NCI-H1436 (cell line): ENCODE measurements at places on chromosomes 12 and 14.

GRCh38 chr14:39762576-39763401 lies 330.6 kb upstream of the FBXO33 start:
- no peak for DNase-seq

DNA sequence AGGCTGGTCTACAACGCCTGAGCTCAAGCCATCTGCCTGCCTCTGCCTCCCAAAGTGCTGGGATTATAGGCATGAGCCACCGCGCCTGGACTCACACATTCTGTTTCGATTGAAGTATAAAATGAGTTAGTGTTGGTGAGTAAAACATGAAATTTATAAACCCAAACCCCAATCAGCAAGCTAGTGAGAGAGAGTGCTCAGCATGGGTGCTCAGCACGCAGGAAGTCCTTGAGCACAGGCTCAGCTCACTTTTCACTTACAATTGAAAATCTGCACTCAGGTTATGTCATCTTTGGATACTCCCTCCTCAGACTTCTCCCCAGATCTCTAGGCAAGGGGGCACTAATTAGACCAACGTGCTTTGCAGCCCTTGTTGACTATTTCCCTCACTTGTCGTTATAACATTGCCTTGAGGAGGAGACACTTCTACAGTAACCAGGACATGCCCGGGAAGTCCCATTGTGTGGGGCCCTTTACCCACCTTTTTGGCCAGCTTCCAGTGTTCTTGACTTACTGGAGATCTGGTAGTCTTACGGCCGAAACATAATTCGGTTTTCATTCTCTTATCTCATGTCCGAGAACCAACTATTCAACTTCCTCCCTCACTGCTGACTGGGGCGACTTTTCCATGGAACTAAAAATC lies 68.5 kb upstream of the AMN1 start:
- DNase-seq = no peak

DNA sequence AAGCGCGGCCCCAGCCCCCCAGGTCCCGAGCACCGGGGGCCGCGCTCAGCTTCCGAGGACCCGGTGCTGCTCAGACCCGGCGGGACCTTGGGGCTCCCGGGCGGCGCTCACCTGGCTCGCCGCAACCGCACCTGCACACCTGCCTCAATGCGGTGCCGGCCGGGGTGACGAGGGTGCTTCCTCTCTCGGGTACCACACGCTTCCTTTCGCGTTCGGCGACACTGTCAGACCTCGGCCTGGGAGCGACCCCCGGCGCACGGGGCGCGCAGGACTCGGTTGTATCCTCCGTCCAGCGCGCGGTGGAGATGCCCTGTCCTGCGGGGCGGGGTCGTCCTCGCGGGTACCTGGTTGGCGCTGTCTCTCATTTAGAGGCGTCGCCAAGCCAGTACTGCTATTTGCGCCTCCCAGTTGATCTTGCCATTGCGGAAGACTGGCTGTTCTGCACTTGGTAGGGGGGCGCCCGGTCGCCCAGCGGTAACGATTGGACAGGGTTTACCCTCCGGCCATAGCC lies 718 bp downstream of the PACS2 start:
- peak; percentile 25 for DNase-seq

- no peak for DNase-seq
Observed at GRCh38 chr14:34522496-34522895, 17.0 kb downstream of the EAPP start.

- DNase-seq = no peak
Observed at GRCh38 chr14:88831284-88831683, 6.8 kb downstream of the TTC8 start.

DNA sequence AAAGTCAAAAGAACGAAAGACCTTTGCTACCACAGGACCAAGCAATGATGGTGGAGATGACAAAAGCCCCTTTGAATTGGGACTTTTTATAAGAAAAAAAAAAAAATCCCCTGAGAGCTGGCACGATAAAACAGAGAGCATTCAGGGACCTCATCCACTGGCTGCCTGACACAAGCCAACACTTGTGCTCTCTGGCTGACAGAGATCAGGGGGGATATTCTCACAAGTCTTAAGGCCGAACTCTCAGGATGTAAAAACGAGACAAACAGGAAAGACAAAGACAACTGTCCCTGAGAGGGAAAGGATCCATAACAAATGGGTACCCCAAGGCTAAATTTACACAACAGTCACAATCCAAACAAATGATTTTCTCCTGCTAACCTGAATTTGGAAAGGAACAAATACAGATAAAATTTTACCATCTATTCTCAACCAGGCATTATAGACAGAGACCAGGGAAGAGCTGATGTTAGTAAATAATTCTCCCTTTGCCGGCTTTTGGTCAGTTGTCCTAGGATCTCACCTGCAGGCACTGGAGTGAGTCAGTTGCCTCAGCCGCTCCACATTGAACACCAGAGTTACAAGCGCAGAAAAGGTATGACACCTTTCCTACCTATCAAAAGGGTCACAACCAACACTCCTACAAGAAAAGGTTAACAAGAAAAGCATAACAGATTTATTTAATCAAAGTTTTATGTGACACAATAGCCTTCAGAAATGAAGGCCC lies 37.9 kb upstream of the GARIN6 start:
- no peak for DNase-seq

- DNase-seq = no peak
Observed at GRCh38 chr12:96878704-96879103, 28.4 kb upstream of the NEDD1 start.

DNA sequence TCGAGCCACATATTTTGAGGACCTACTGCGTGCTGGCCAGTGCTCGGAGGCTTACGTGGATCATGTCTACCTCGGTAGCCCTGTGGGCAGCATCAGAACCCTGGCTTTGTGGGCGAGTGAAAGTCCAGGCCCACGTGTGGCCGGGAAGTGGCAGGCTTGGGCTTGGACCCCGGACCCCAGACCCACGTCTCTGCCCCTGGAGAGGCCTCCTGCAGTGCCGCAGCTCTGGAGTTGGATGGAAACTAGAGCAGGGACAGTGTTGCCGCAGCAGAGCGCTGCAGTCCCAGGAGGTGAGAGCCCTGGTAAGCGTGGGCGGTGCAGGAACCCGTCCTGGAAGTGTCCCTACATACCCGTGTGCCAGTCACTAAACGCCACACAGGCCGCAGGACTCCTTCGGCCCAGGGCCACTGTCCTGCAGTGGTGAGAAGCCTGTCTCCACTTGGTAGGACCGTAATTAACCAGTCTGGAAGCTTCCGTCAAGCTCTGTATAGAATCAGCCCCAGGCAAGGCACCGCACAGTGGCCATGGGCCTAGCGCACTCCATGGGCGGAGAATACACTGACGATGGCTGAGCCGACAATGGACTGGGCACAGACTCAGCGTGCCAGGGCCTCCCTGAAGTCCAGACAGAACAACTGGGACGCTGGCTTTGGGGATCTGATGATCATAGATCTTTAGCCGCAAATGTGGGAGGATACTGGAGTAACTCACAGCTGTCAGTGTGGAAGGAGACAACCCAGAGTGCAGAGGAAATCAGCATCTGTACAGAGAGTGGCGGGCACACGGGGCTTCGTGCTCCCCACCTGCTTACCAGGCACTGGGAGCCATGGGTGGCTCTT lies 219.5 kb downstream of the KIF26A start:
- DNase-seq = no peak

GRCh38 chr12:129075460-129076208 lies 222.4 kb downstream of the GLT1D1 start:
- DNase-seq = no peak

GRCh38 chr14:80428671-80429070 lies 217.4 kb upstream of the DIO2 start:
- DNase-seq = no peak

- no peak for DNase-seq
Observed at GRCh38 chr14:103597623-103598377, 31.2 kb upstream of the KLC1 start.

- DNase-seq = peak; percentile 95
Observed at GRCh38 chr12:103241184-103241583, 254.6 kb downstream of the C12orf42 start.

GRCh38 chr12:52800259-52800917 lies 4.5 kb upstream of the KRT3 start:
- no peak for DNase-seq

- DNase-seq = no peak
Observed at GRCh38 chr12:74899031-74899829, 310.4 kb downstream of the KCNC2 start.

DNA sequence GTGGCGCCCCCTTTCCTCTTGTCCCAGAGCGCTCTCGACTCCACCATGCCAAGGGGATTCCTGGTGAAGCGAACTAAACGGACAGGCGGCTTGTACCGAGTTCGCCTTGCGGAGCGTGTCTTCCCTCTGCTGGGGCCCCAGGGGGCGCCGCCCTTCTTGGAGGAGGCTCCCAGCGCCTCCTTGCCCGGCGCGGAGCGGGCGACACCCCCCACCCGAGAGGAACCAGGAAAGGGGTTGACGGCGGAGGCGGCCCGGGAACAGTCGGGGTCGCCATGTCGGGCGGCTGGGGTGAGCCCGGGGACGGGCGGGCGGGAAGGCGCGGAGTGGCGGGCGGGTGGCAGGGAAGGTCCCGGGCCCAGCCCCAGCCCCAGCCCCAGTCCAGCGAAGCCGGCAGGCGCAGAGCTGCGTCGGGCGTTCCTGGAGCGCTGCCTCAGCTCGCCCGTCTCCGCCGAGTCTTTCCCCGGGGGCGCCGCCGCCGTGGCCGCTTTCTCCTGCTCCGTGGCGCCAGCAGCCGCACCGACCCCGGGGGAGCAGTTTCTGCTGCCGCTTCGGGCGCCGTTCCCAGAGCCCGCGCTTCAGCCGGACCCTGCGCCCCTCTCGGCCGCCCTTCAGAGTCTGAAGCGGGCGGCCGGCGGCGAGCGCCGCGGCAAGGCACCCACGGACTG lies 376 bp downstream of the INSM2 start:
- peak; percentile 79 for DNase-seq

GRCh38 chr14:81450100-81450531 lies 50.0 kb upstream of the STON2 start:
- peak; percentile 68 for DNase-seq

GRCh38 chr14:53915364-53916014 lies 41.1 kb downstream of the BMP4 start:
- no peak for DNase-seq

GRCh38 chr12:18837505-18837904 lies 99.6 kb downstream of the CAPZA3 start:
- DNase-seq = no peak

DNA sequence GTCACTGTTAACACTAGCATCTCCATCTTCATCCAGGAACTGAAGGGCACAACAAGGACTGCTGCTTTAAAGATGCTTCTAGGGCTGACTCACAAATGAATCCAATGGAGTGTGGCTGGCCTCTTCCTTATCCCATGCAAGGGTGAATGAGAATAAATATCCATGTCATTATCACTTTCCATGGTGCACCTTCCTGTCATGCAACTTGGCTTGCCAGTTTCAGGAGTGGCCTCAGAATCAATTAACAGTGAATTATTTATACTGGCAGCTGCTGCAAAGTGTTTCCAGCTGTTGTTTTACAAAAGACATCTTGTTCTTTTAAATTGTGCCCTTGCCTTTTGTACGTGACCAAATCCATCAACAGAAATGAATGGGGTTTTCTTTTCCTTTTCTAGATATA lies 499.3 kb upstream of the TMEM132C start:
- DNase-seq = no peak

GRCh38 chr12:54221402-54221984 lies 32.7 kb upstream of the SMUG1 start:
- DNase-seq = no peak

DNA sequence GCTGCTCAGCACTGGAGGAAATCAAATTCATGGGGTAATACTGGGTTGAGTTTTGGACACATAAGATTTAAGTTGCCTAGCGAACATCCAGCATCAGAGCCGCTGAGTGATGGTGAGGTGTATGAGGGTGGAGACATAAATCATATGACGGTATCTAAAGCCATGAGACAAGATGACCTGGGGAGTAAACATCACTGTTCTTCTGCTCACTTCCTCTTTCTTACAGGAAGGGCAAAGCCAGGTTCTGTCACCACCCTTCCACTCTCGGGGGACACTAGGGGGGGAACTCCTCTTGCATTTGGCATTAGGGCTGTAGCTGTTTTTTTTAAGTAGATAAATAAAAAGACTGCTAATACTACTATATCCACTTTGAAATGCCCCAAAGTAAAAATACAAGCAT lies 24.0 kb downstream of the PRDM4 start:
- no peak for DNase-seq

DNA sequence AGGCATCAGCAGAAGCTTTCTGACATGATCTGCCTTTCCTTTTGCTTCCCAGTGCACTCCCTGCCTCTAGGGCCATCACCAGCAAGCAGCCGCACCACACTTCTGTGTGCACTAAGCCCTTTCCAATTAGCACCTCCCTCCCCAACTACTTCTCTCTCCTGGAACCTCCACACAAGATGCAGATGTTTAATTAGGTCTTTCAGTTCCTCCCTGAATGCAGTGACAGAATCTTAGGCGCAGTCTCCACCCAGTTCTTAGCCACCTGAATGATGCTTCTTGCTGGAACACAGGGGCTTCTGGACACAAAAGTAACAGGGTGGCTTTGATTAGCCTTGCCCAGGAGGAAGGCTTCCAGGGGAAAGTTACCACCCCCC lies 32.9 kb downstream of the NIN start:
- no peak for DNase-seq

DNA sequence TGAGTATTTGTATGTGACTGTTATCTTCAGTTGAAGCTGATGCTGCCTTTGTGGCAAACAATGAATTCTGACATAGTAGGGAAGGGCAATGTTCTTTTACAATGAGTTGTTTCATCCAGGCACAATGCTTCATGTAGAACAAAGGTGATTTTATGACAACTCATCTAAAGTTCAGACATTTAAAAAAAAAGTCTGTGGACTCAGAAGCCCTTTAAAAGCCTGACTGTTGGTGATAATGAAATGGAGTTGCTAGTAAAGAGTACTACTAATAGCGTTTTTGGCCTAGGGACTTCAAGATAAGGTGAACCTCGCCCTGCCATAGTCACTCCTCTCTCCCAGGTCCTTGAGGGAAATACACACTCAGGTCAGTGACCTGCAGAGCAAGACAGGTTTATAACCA lies 105.1 kb downstream of the AKAP6 start:
- DNase-seq = no peak

DNA sequence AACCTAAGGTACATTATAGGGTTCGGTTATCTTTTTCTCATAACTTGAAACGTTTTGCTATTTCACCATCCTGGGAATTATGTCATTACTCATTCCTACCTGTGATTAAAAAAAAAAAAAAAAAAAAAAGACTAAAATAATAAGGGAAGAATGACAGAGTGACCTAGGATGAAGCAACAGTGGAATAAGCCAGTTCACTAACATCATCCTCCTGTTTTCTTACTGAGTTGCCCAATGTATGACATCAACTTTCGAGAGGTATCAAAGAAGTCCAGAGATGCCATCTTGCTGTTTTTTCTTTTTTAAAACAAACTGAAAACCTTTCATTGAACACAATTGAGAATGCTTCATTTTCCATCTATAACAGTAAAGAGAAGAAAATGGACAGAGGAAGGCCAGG lies 42.8 kb downstream of the AMN start:
- DNase-seq = no peak

GRCh38 chr12:49901986-49902385 lies 1.7 kb downstream of the FAIM2 start:
- DNase-seq = no peak
